ENCODE measurements at places on chromosomes 4 and X.

- peak; percentile 34 for DNase-seq
Measured at GRCh38 chrX:85836868-85837267, 210.5 kb downstream of the CHM start.

GRCh38 chr4:187059021-187059420, 335.4 kb upstream of the FAT1 start:
- no peak for DNase-seq

GRCh38 chr4:136863756-136864155, 668.5 kb downstream of the PCDH18 start:
- DNase-seq, result peak; percentile 20

- DNase-seq, result no peak
Measured at GRCh38 chrX:70175338-70175737, 1.9 kb upstream of the DGAT2L6 start.

- no peak for DNase-seq
Measured at GRCh38 chrX:67732864-67733263, 189.0 kb downstream of the AR start.

GRCh38 chr4:84622959-84623358, 40.0 kb downstream of the CDS1 start:
- DNase-seq, result no peak

DNA sequence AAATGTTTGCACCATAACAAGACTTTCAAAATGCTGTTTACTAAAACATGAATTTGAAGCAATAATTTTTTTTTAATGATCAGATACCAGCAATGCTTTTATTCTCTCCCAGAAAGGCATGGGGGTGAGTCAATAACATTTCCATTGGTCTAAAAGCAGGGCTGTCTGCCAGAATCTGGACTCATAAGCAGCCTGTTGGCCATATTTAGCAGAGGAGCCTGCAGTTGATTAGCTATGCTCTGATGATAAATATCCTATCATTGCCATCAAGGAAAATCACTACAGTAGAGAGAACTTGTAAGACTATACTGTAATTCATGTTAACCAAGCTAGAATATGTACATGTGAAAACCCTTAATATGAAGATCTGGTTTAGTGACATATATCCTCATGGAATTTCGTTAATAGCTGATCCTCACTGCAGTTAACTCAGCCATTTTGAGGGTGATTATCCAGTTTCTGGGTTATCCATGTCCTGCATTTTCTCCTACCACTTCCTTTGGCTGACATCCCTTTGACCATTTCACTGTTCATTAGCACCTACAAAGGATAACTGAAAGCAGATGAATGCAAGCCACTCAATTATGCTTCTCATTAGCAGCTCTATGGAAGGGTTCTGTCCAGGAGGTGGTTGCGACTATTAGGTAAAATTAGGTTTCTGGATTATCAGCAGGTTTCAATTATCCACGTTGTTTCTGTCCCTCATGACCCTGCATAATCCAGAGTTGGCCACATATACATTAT, 72.9 kb upstream of the DIAPH2 start:
- no peak for DNase-seq

DNA sequence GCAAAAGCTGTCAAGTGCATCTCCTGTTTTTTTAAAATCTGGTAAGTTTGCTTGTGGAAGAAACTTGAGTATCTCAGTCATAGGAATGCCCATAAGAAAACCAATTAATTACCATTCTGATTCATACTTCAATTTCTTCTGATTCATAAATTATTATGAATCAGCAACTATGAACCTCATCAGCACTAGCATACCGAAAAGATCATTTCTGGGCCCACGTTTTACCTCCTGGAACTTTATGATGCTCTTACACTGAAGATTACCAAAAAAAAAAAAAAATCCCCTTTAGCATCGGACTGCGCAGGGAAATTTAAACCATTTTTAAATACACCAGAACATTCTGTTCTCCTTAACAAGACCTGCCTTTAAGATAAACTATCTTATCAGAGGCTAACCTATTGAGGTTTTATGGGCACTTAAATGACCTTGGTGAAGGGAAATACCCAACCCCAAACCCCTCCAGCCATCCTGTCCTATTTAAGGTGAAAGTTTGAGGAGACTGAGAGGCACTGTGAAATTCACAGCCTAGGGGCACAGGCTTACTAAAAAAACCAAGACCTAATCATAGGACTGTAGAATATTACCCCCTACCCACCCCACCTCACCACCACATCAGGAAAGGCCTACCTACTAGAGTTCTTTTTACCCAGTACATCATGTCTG, 38.2 kb upstream of the ABCG2 start:
- DNase-seq, result no peak

DNA sequence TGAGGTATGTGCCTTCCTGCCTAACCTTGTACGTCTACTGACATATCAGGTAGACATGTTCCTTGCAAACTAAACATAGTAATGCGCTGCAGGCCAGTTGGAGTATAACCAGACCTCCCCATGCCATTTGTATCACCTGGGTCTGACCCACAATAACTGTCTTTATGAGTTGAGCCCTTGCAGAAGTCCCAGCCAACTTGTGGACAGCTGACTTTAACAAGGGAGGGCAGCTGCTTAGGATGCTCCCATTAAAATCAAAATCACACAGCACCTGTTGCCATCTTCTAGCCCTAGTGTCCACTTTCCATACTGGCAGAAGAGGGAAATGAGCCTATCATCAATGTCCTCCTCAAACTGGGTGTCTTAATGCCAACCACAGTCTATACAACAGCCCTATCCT, 41.6 kb downstream of the KANTR start:
- DNase-seq, result no peak

DNA sequence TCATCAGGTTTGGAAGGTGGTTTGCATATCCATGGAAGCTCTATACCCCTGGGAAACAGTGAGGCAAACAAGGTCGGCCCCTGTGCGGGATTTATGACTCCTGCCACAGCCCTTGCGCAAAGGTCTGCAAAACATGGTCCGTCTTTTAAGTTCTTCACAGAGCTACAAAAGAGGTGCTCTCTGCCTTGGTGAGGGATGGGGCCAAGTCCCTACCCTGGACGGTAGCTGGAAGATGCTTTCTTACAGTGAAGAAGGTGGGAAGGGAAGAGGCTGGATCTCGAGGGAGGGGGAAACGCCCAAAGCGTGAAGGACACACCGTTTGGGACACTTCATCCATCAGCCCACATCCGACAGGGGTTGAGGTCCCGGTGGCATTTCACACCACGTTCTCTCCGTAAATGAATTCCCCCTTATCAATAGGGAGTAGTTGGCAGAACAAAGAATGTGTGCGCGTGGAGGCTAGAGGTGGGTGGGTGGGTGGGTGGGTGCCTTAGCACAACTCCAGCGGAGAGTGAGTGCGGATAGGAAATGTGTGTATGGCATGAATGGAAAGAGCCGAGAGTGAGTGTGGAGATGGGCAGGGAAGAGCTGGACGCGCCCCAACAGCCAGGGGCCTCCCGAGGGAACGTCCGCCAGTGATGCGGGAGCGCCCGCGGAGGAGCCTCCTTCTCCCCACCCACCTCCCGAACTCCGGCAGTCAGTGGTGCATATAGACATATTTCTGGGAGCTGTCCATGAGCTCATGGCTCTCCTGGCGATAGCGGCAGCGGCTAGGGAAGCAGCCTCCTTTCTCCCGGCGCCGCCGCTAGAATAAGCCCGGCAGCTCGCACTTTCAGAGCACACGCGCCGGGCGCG, 68.3 kb downstream of the LARP7 start:
- DNase-seq, result peak; percentile 52

DNA sequence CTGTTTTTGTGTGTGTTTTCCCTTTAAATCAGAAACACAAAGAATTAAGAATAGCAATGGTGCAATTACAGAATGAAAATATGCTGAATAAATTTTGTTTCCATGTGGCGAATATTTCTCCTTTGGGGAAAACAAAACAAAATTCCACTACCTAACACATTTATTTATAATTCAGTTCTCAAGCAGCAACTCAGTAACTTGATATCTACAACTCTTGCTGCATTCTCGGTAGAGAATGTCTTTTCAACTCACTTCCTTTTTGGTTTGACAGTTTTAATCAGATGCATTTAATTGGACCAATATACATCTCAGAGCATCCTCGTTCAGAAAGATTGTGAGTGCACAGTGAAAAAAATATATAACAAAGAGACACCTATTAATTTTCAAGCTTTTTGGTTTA, 30.8 kb downstream of the ZNF827 start:
- no peak for DNase-seq

- DNase-seq, result no peak
Measured at GRCh38 chr4:184731056-184731455, 2.8 kb downstream of the CENPU start.

DNA sequence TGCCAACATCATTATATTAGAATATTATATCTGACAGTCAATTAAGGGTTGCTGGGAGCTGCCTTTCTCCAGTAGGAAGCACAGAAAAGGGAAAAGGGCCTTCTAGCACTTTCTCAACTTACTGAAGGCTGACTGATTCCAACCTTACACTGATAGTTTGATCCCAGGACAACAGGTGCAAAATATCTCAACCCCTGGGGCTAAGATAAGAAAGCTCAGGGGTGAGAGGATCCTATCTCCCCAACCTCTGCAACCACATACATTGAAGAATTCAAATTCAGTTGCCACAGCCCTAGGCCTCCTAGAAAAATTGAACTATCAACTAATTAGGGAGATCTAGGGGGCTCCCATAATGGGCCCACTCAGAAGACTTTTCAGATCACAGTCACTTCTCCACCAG, 179.1 kb upstream of the GPRIN3 start:
- DNase-seq, result no peak
